ENCODE measurements at places on chromosomes 5 and 9.
A peak's percentile ranks its signal among the peaks of the same experiment; 100 is the strongest.

GRCh38 chr9:132879457-132880323 lies 992 bp downstream of the SPACA9 start:
- no peak for DNase-seq

- DNase-seq = no peak
Observed at GRCh38 chr5:50420343-50420935, 20.6 kb downstream of the EMB start.

- peak; percentile 17 for DNase-seq
Observed at GRCh38 chr5:96219580-96220281, 213.3 kb downstream of the PCSK1 start.

GRCh38 chr9:137390553-137391410 lies 32.2 kb downstream of the EXD3 start:
- no peak for DNase-seq

DNA sequence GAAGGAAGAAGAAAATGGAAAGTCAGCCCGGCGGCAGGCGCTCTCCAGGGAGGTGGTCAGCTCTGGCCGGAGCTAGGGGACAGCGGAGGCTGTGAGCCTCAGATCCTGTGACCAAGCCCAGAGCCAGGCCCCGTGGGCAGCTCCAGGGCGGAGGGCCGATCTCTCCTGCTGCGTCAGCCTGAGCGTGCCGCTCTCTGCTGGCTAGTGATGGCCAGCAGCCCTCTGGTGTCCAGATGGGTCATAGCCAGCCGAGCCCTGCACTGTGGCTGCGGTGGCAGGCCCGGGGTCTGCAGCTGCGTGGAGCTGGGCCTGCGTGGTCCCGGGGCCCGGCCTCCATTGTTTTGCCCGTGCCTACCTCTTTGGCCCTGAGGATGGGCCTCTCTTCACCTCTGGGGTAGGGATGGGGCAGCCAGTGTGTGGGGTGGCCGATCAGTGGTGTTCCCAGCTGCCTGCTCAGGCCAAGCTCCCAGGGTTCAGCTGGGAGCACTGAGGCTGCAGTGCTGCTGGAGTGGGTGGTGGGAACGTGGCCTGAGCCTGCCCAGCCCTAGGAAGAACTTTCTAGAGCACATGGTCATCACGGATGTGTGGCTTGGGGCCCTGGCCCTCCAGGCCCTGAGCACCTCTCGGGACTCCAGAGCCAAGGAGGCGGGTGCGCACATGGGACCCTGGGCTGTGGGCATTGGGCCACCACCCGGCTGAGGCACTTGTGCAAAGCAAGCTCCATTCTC lies 17.1 kb upstream of the NRARP start:
- peak; percentile 2 for DNase-seq

GRCh38 chr9:74443036-74443750 lies 53.9 kb upstream of the RORB start:
- no peak for DNase-seq

Data from urothelium cell line (cell line).